ENCODE measurements at places on chromosomes 7 and 10.

DNA sequence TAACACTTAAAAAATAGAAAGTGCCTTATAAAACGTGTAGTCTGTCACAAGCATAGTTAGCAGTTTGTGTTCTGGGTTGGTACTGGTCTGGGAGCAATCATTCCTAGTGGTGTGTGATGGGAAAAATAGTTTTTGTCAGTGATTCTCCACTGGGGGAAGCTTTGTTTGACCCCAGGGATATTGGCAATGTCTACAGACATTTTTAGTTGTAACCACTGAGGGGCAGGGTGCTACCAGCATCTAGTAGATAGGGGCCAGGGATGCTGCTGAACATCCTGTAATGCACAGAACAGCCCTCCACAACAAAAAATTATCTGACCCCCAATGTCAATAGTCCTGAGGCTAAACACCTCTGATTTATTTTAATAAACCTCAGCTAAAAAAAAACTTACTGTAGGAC lies 51.6 kb upstream of the CREB5 start:
- DNase-seq, result peak; percentile 53

- no peak for DNase-seq
Measured at GRCh38 chr10:113983552-113983951, 60.1 kb upstream of the ADRB1 start.

GRCh38 chr7:82745117-82745516 lies 301.5 kb upstream of the CACNA2D1 start:
- no peak for DNase-seq

GRCh38 chr10:101287997-101288635 lies 58.9 kb upstream of the LBX1 start:
- DNase-seq, result no peak

DNA sequence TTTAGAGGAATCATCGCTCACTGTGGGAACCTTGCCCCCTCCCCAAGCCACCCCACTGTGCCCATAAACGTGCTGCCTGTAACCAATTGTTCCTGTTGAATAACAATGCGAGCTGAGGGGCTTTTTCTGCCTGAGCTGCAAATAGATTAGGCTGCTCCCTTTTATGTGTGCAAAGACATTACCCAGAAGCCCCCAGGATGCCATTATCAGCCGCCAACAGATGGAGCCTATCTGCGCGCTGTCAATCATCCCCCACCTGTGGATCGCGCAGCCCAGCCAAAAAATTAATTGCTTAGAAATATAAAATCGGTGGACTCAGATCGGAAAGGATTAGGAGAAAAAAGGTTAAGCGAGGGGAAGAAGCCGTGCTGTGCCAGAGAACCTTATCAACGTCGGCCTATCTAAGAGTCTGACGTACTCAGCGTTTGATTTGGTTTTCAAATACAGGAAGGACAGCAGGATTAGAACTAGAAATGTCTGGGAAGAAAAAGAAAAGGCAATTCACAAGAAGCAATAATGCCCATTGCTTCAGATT lies 167.3 kb upstream of the MYO3A start:
- DNase-seq, result no peak

- no peak for DNase-seq
Measured at GRCh38 chr10:86337121-86337601, 29.4 kb downstream of the GRID1 start.
